ENCODE measurements at places on chromosomes 1 and 21.
A peak's percentile ranks its signal among the peaks of the same experiment; 100 is the strongest.

- no peak for DNase-seq
Measured at GRCh38 chr1:41363591-41364320, 2.5 kb downstream of the FOXO6 start.

DNA sequence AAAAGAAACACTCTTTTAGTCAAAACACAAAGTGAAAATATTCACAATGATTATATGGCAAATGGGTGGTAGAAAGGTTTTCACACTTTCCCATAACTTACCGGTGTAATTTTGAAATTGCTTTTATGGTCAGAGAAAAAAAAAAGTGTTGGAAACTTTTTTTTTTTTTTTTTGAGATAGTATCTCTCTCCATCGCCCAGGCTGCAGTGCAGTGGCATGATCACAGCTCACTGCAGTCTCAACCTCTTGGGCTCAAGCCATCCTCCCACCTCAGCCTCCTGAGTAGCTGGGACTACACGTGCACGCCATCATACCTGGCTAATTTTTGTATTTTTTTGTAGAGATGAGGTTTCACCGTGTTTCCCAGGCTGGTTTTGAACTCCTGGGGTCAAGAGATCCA, 3.3 kb downstream of the IFNGR2 start:
- no peak for DNase-seq

GRCh38 chr1:224329842-224330753, at the start of gene NVL:
Gene NVL (minus strand): TSS chr1:224330172. CDS start chr1:224330127, 45 bp downstream.
- DNase-seq = peak; percentile 93

DNA sequence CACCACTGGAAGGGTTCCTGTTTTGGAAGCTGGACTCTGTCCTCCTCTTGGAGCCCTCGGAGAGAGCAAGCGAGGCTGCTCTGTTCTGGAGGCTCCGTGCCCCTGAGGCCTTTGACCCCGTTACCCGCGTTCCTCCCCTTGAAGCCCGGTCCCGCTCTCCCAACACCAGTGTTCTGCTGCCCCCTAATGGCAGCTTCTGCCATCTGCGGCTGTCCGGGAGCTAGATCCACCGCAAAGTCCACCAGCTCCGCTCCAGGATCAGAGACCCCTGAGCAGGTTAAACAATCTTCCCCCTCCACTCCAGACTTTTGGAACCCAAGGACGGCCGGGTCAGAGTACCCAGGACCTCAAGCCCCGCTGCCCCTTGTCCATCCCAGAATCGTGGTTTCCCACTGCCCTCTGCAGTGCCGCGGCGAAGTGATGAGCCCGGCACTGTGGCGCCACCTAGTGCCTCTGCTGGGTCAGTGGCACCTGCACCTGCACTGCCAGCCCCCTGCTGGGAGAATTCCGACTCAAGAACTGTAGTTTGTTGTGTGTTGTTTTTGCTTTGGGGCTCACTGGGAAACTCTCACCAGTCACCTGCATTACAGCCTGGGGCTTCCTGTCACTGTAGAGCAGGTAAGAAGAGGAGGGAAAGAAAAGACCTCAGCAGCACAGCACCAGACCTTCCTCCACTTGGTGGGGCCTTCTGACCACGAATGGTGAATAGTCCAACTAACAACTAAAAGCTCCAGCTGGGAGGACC, 63.5 kb upstream of the NFASC start:
- peak; percentile 84 for DNase-seq

DNA sequence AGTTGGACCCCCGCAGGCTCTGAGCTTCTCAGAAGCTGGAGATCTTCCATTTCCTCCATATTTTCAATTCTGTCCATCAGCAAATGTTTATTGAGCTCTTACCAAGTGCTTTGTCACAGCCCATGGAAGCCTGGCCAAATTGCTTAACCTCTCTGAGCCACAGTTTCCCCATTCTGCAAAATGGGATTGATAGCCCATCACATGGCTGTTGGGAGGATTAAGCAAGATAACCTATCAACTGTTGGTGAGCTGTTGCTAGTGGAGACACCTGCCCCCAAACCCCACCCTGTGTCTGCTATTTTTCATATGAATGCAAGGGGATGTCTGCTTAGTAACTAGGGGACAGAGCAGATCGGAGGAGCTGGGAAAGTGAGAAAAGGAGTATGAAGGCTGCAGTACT, 38.3 kb downstream of the CD34 start:
- no peak for DNase-seq

GRCh38 chr1:181318858-181319235, 164.5 kb upstream of the CACNA1E start:
- DNase-seq = no peak

- no peak for DNase-seq
Measured at GRCh38 chr1:212539737-212540430, 68.7 kb upstream of the ATF3 start.

DNA sequence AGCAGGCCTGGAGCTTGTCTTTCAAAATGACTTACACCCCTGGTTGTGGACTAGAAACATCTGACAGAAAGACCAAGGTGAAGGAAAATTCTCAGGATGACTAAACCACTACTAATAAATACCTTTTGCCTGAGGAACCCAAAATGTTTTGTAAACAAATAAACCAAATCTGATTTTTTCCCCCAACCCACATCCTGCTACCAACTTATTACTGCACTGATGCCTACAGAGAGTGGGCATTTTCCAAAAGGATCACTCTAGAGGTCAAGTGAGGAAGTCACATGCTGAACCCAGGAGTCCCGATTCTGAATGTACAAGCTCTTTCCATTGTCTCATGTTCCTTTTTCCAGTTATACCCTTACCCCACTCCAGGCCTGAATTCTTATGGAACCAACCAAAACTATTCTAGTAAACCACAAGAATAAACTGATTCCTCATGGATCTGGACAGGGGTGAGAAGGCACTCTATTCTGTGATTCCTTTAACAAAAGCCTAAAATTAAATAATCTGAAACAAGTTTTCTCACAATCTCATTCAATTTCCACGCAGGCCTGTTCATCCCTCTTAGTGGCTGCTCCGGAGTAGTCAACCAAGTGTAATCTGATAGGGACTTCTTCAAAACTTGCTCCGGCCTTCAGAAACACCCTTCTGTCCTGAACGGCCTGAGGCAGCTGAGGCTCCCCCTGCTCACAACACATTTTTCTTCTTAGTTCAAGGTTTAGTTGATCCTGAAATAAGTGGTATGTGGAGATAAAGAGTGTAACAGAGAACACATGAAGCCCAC, 1.4 kb downstream of the PI4KB start:
- DNase-seq = no peak

GRCh38 chr1:27306892-27307761, 14.8 kb upstream of the TMEM222 start:
- no peak for DNase-seq

DNA sequence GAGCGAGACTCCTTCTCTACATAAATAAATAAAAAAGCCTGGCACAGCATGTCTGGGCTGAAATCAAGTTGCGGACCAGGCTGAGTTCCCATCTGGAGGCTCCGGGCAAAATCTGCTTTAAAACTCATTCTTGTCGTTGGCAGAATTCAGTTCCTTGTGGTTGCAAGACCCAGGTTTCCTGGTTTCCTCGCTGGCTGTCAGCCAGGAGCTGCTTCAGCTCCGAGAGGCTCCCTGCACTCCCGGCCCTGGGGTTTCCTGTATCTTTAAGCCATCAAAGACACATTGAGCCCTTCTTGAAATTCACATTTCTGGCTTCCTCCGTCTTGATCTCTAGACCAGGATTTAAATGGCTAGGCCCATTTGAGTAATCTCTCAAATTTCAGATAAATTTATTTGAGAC, 20.6 kb upstream of the SCCPDH start:
- no peak for DNase-seq

DNA sequence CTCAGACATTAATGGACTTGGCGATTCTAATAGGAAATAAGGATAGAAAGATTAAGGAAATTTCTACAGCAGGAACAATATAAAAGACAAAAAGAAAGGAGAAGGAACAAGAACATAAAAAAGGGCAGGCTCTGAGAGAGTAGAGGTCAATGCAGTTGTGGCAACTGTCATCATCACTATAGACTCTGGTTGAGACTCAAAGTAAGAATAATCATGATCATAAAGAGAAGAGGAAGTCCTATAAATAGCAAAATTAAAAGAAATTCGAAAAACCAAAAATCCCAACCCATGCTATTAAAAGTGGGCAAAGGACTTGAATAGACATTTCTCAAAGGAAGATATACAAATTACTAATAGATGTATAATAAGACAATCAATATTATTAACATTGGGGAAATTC, 14.4 kb upstream of the XCL1 start:
- no peak for DNase-seq

DNA sequence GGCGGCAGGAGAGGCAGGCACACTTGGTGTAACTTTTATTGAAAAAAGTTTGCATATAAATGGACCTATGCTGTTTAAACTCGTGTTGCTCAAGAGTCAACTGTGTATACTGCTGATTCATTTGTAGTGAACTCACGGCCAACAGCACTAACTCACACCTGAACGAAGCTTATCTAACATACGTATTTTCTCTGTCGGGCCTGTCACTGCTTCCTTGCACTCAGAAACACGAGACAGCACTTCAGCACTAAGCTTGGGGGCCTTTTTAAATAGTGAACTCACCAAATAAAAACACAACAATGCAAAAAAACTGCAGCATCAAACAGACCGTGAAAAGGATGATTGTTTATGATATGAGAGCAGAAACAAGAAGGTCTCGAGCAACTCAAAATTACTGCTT, 58.9 kb upstream of the NEK2 start:
- DNase-seq = no peak

DNA sequence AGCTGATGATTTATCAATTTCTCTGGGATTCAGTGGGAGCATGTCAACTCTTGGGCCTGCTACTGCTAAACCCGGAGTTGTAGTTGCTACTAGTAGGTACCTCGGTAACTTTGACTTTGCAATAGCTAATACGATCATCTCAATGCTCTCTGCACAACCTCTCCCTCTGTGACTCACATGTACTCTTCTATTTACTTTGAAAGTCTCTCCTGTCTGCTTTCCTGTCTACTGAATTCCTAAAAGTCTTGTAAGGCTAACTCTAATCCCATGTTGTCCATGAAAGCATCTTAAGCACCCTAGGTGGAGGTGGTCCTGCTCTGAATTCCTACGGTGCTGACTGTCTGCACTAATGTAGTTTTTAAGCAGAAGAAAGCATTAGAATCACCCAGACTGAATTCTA, 29.3 kb downstream of the SLC9C2 start:
- DNase-seq = no peak

GRCh38 chr1:205451202-205451601, 4.6 kb downstream of the BLACAT1 start:
- no peak for DNase-seq

- no peak for DNase-seq
Measured at GRCh38 chr1:38834221-38834782, 25.3 kb downstream of the RRAGC start.

DNA sequence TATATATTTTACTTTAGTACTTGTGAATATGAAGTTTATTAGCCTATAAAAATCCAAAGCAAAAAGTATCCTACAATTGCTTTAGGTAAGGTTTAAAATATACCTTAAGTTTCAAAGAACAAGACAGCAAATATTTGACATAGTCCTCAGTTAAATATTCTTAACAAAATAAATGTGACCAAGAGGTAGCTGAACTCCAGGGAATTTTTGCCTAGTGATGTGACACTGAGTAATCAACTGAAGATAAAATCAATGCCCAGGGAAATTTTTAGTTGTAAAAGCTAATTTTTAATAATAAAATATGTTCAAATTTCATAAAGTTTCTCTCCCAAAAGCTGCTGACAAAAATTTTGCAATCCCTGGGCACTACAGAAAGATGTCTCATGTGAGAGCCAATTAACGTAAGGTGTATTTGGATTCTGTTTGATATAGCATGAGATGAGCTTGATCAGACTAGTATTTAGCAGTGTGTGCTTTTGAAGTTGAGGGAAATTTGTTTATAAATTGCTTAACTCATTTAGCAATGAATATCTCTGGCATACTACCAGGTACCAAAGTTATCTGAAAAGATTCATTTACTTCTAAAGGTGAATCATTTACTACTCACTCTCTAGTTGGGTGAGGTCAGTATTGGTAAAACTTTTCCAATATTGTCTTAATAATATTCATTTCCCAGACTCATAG, 80.2 kb upstream of the PALMD start:
- no peak for DNase-seq

- no peak for DNase-seq
Measured at GRCh38 chr1:3067671-3068563, 1.1 kb upstream of the PRDM16 start.

DNA sequence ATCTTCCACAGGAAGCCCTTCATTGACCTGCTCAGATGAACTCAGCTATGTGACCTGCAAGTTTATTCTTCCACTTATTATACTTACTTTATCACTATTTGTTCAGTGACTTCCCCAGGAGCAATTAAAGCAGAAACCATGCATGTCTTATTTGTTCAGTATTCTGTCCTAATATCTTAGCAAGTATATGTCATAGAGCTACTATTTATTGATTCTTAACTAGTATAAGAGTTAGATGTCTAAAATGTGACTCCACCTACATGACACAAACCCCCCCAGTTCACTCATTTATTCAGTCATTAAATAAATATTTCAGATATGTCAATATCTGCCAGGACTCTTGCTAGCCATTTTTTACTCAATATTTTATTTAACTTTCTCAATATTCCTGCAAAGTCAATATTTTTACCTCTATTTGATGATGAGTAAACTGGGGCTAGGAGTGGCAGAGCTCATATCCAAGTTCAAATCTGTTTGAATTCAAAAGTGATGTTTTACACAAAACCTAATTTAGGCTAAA, 469.0 kb upstream of the USP24 start:
- no peak for DNase-seq

DNA sequence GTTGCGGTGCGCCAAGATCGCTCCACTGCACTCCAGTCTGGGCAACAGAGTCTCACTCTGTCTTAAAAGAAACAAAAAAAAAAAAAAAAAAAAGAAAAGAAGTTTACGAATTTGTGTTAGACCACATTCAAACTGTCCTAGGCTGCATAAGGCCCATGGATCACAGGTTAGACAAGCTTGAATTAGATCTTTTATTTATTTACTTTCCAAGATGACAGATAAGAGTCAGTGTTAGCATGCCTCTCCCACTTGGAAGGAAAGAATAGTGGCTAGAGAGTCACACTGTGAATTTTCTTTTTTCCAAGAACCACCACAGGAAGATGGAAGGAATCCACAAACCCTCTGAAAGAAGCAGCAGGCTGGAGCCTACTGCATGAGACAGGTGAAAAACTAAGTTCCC, 29.3 kb downstream of the NSL1 start:
- DNase-seq = no peak

GRCh38 chr1:11860587-11860986, 1.8 kb upstream of the NPPB start:
- no peak for DNase-seq

DNA sequence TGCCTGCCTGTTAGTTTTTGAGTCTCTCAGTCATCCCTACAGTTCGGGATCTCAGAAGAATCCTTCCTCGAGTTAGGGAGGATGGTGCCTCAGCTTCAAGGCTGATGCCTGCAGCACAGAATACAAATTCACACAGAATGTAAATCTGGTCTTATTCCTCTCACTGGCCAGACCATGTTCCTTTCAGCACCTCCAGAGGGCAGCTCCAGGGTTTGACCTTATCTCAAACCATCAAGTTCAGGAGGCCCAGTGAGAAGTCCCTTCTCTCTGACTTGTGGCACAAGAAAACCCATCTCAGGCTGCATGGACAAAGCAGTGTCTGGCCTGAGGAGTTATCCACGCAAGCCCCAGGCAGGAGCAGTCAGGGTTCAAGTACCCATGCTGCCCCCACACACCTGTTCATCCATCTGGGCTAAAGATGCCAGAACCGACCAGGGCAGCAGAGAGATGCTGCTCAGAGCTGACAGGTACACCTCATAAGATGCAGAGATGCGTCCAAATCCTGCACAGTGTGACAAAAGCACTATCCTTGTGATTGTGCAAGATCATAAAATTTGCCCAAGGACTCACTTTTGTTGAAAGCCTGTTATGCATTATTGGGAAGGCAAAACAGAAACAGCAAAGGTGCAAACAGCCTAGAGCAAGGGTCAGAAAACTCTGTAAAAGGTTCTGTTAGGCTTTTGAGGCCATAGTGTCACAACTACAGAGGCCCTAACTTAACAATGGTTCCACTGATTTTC, 49.8 kb downstream of the BCAR3 start:
- no peak for DNase-seq

Measured in T1000 (cell line).